ENCODE measurements at places on chromosomes 2 and 18.

DNA sequence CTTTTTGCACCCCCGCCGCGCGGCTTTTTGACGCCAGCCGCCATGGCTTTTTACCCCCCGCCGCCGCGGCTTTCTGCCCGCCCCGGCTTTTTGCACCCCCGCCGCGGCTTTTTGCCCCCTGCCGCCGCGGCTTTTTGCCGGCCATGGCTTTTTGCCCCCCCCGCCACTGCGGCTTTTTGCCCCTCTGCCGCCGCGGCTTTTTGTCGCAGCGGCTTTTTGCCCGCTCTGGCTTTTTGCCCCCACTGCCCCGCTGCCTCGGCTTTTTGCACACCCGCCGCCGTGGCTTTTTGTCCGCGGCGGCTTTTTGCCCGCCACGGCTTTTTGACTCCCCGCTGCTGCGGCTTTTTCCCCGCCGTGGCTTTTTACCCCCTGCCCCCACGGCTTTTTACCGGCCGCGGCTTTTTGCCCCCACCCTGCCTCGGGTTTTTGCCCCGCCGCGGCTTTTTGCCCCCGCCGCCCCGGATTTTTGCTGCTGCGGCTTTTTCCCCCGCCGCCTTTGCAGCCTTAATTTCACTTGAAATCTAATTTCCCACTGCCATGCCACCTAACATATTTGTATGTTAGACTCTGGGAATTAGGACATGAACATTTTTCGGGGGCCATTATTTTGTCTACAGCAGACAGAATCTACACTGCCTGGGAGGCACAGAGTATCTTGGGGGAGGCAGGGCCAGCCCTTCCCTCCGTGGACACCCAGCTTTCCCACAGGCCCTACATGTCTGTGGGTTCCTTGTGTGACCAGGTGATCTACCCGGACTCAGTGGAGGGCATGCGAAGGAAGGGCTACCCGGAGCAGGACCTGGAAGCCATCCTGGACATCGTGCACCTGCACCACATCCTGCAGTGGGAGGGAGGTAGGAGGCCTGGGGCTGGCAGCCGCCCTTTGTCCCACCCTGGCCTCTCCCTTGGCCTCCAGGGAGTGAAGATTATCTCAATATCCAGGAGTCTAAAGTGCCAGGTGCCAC, 3031.0 kb upstream of the TEKT4 start:
- no peak for DNase-seq

DNA sequence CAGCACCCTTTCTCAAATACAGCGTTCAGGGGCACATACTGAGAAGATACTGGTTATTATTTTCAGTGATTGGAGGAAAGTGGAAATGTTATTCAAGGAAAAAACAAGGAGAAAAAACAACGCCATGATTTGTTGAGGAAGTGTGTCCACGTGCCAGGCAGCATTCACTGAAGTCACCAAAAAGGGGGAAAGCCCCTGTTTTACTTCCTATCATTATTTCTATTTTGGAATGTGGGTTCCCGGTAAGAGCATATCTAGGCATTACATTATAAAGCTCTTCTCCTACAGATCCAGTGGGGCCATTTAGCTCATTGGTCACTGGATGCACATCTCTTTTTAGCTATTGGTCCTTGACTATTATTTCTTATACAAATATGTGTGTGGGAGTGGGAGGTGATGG, 518.7 kb downstream of the TXNL1 start:
- no peak for DNase-seq

DNA sequence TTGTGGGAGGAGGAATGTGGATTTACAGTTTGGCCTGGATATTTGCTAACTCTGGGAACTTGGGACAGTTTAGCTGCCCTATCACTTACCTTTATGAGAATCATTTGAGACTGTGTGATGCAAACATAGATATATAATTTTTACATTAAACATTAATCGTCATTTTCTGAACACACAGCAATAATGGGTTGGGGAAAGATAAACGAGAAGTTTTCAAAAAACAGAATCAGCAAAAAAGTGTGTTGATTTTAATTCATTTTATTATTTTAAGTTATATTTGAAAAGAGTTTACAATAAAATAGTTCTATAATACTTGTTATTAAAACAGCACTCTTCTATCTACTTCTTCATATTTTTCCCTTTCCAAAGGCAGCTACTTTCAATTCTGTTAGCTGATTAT, 813.3 kb downstream of the SLC4A3 start:
- no peak for DNase-seq

DNA sequence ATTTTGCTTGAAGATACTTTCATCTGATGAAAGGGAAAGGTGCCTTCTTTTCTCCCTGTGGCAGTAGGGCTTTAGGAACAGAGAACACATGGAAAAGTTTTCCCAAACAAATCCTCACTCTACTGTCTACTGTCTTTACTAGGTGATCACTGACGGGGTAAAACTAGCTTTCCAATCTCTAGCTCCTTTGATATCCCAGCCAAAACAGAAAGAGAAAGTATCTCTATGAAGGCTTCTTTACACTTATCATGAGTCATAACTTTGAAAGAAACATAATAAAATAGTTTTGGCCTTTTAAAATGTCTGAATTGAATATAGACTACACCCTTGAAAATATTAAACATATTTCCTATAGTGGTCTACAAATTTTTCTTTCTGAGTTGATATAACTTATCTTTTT, 214.5 kb downstream of the DSEL start:
- no peak for DNase-seq

DNA sequence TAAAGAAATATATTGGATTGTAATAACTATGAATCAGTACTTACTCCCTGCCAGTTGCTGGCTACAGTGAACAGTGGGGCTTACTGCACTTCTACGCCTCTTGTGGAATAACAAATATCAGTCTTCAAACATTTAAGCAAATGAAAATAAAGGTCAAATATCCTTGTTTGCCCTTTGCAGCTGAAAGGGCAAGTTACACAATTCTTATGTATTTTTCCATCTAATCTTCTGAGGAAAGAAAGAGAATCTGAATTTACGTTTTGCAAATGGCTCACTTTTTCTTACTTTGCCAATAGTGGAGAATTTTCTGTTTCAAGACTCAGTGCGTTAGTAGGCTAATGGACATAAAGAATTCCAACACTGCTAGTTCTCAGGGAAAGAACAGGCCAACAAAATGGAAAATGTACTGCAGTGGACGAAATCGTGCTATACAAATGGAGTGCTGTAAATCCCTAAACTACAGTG, 157.2 kb upstream of the TMEM200C start:
- DNase-seq, result no peak

GRCh38 chr18:80000877-80001276, 12.5 kb upstream of the TXNL4A start:
- DNase-seq, result no peak

DNA sequence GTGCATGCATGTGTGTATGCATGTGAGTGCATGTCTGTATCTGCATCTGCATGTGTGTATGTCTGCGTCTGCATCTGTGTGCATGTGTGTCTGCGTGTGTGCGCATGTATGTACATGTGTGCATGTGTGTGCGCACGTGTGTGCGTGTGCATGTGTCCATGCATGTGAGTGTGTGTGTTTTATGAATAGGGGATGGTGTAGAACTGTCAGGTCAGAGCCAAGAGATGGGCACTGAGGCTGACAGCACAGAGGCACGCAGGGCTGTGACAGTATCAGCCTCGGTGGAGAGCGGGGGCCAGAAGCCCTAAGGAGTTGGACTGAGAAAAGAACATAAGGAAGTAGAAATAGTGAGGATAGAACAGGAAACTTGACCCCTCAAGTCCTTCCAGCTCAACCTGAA, 494.0 kb upstream of the MYT1L start:
- DNase-seq, result no peak

Data from GM12865 (cell line).